ENCODE measurements at places on chromosomes 16 and 17.

- no peak for DNase-seq
Measured at GRCh38 chr16:15970743-15971439, 21.5 kb downstream of the ABCC1 start.

GRCh38 chr16:8921347-8921984, 39.3 kb downstream of the LITAFD start:
- DNase-seq, result no peak

DNA sequence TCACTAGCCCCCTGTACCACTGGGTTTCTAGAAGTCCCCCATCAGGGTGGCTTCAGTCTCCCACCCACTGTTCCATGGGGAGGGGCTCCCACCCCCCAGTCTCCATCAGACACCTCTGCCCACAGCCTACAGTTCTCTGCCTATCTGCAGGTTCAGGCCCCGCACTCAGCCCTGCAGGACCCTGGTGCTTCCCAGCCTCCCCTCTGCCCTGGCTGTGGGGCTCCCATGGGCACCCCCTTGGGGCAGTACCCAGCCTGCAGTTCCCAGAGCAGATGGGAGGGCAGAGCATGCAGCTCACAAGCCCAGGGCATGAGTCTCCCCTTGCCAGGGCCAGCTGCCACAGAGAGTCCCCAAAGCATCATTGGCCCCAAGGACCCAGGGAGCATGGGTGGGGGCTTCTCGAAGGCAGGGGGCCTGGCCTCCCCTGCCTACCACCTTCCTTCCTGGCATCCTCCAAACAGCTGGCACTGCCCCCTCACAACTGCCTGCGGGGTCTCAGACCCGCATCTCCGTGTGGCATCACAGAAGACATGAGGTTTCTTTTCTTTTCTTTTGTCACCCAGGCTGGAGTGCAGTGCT, 2.8 kb upstream of the MRPL28 start:
- no peak for DNase-seq

DNA sequence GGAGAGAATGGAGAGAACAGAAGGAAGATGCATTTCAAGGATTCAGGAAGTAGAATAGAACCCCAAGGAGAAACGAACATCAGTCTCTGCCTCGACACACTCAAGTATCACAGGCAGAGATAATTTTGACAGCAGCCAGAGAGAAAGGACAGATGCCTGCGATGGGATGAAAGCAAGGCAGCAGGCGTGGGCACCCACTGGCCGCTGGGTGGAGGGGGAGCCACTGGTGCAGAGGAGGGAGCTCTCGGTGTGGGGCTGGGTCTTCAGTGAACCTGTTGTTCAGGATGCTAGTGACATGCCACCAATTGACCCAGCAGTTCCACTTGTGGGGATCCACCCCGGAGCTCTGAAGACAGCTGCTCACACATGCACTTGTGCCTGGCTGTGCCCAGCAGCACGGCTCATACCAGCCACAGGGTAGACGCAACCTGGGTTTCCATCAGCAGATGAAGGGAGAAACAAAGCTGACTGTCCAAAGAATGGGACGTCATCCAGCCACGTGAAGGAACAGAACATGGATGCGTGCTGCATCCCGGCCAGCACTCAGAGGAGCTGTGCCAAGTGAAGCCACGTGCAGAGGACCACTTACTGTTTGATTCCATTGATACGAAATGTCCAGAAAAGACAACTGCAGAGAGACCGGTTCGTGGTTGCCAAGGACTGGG, 127.0 kb downstream of the BANP start:
- no peak for DNase-seq

DNA sequence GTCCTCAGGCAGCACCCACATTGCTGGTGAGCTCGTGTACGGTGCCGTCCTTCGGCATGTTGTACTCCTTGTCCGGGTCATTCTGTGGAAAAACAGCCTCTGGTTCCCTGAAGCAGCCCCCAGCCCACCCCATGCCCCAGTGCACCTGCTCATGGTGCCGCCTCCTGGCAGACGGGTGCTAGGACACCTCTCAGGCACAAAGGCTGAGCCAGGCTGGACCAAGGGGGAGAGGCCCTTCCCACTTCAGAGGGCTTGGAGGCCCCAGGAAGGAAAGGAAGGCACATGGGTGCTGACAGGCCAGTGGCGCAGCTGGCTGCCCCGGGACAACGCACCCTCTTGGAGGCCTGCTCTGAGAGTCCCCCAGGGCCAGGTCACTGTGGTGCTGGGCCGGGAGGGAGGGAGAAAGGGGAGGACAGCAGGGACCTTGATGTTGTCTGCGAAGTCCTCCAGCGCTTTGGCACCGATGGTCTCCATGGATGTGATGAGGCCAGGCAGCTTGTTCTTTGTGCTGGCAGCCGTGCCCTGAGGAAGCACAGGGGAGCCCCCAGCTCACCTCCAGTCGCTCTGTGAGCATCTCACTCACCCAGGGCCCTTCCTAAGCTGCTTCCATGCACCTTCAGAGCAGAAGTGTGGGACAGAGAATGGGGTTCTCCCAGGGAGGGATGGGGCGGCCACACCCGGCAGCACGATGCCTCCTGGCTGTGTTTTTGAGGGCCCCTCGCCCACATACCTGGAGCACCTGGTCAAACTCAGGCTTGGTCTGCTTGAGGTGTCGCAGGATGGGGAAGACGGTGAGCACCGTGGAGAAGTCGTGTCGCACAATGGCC, 9.3 kb downstream of the ZACN start:
- no peak for DNase-seq

DNA sequence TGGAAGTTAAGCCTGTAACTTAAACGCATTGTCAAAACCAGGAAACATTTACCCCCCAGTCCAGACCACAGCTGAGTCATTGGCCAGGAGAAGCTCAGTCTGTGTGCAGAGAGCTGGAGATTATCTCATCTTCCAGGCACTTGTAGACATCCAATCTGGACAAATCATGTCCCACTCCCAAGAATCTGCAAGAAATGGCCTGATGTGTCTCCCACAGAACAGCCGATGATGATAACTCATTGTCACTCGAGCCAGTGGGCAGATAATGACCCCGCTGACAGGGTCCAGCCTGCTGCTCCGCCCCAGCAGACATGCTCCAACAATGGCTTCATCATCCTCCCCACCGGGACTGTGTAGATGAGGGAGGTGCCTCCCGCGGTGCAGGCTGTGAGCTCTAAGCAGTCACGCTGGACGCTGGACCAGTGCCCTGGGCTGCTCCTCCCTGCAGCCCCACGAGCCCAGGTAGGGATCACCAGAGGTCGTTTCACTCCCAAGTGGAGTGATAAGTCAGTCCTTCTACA, 322.5 kb downstream of the C16orf95 start:
- DNase-seq, result peak; percentile 87

DNA sequence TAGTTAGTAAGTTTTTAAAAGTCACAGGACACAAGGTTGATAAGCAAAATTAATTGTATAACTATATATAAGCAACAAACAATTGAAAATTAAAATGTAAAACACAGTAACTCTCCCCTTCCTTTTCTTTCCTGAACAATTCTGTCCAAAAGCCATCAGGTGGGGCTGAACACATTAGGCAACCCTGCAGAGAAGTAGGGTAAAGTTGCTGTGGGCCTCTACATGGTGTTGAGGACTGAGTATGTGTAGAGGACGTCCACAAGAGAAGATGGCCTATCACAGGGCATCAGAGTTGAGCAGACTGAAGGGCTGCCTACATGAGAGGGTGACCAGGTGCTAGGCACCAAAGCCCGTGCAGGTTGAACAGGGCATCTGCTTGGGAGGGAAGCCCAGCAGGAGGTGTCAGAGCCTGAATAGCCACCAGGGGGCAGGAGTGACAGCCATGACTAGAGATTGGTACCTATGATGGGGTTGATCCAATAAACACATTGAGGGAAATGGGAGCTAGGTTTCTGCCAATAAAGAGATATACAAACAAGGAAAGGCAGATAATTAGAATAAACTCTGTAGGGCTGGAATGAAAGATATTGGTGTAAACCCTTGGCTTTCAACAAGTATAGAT, 415.1 kb downstream of the NPIPA8 start:
- DNase-seq, result no peak

DNA sequence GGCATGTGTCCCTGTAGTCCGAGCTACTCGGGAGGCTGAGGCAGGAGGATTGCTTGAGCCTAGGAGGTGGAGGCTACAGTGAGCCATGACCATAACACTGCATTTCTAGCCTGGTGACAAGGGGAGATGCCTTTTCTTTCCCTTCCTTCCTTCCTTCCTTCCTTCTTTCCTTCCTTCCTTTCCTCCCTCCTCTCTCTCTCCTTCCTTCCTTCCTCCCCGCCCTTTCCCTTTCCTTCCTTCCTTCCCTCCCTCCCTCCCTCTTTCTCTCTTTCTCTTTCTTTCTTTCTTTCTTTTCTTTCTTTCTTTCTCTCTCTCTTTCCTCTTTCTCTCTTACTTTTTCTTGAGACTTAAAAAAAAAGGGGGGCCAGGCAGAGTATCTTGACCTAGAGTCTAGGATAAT, 3.1 kb upstream of the CEP20 start:
- DNase-seq, result no peak

GRCh38 chr16:76777721-76778465, 413.1 kb upstream of the MON1B start:
- no peak for DNase-seq

GRCh38 chr17:57986841-57987580, 1.0 kb downstream of the VEZF1 start:
- DNase-seq, result peak; percentile 85

GRCh38 chr16:31700200-31700529, 172.5 kb downstream of the AHSP start:
- DNase-seq, result no peak

DNA sequence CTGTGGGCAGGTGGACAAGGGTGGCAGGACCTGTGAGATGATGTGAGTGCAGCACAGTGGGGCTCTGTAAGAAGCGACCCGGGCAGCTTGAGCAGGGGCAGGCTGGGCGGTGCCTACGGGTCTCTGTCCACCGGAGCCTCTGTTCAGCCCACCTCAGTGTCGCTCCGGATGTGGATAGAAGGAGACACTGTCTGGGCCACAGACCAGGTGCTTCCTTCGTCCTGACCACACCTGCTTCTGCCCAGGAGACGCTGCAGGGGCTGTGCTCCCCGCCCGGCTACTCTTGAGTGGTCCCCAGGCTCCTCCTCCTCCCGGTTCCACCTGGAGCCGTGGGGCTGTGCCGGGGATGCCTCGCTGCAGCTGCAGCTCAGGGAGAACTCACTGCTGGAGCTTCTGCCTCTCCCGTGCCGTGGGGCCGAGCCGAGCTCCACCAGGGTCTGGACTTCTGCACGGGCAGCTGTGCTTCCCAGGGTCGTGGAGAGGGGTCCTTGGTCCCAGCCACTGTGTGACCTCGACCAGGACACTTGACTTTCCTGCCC, 21.5 kb downstream of the METRNL start:
- DNase-seq, result peak; percentile 83

DNA sequence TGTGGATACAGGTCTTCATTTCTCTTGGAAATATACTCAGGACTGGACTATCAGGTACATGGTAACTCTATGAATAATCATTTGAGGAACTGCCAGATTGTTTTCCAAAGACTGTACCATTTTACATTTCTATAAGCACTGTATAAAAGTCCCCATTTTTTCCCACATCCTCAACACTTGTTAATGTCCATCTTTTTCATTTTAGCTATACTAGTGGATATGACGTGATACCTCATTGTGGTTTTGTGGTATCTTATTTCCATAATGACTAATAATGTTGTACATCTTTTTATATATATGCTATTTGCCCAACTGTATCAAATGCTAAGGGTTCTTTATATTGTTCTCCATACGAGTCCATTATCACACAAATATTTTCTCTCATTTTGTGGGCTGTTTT, 22.9 kb downstream of the NUP88 start:
- DNase-seq, result no peak

GRCh38 chr17:17134957-17135333, 71.2 kb downstream of the PLD6 start:
- DNase-seq, result no peak

DNA sequence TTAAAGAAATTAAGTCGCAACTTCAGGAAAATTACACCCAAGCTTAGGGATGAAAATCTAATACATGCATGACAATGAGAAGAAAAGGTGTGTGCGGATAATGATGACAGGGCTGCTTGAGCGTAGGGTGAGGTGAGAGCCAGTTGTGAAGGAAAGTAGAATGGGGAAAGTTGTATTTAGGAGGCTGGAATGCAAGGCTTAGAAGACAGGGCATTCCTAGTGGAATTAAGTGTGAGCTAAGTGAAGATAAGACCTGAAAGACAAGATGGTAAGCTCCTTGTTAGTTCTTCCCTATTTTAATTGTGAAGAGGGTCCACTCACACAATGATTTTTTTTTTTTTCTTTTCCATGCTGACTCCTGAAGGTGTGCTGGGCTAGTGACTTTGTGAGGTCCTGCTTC, 519.5 kb upstream of the SALL1 start:
- no peak for DNase-seq

DNA sequence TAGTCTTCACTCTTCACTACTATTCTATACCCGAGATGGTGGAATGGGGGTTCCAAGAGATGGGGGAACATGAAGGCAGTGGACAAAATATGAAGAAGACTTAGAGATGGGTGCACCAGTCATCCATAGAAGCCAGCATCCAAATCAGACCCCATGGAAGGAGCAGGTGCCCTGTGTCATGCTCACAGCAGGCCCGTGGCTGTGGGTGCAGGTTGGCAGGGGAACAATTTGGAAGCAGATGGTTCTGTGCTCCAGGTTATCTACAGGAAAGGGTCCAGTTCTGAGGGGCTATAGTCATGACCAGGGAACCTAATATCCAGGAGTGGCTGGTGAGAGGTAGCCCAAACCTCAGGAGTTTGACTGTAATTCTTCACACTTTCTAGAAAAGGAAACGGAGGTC, 9.6 kb upstream of the LPCAT2 start:
- peak; percentile 16 for DNase-seq

GRCh38 chr16:67977469-67978227, 2.7 kb downstream of the DPEP3 start:
- DNase-seq, result no peak

- DNase-seq, result no peak
Measured at GRCh38 chr16:19182481-19182880, 14.4 kb downstream of the SYT17 start.

- DNase-seq, result peak; percentile 63
Measured at GRCh38 chr17:83161298-83162034, 82.1 kb downstream of the METRNL start.

DNA sequence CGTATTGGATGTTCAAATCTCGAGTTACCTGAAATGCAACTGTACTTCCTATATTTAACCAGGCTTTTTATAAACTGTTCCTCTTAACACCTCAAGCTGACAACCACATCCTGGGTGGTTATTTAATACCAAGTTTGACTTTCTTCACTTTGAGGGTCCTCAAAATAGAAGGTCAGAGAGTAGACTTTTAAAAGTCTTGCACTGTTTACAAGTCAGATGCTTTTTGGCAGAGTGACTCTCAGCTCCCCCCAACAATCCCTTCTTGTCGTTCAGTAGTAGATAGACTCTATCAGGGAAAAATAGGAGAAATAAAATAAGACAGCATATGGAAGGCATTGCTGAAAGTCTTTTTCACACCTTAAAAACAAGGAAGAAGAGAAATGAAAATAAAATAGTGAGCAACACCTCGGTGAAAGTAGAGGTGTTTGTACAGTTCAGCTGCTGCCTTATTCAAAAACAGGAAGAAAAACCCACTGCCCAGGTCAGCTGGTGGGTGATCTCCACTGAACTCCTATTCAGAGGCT, 650.4 kb downstream of the WWOX start:
- no peak for DNase-seq

DNA sequence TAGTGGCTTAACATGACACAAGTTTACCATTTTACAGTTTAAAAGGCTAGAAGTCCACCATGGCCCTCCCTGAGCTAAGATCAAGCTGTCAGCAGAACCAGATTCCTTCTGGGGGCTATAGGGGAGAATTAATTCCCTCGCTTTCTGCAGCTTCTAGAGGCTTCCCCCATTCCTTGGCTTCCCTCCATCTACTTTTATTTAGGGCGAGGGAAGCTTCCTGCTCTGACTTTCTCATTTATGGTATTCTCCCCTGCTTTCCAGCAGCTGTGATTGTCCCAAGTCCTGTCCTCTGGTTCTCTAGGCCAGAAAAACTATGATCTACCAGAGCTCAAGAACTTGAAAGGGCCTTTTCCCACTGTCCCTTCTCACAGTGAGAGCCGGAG, 4.3 kb downstream of the CETP start:
- DNase-seq, result no peak

Data from kidney (tissue), 22 donors.